ENCODE measurements at places on chromosomes 6 and 20.

DNA sequence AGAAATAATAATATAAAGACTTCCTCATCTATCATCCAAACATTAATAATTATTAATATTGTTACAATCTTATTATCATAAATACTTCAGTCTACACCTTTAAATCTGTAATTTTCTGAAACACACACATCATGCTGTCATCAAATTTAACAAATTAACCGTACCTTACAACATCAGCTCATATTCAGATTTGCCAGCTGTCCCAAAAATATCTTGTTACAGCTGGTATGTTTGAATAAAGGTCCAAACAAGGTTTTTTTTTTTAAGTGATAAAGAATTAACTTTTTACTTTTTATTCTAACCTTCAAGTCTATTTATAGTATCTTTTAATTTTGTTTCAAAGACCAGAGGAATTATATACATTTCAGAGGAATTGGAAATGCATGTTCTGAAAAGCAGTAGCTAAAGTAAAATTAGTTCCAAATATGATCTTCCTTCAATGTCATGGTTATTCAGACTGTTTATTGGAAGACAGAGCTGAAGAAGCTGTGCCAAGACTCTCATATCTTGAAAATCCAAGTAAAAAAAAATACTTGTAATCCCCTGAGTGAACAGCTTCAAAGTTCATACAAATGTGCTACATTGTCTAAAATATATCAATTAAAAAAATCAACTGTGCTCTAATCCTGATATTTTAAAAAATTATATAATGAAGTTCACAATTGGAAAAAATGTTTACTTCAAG lies 161.7 kb upstream of the BMP5 start:
- no peak for DNase-seq

DNA sequence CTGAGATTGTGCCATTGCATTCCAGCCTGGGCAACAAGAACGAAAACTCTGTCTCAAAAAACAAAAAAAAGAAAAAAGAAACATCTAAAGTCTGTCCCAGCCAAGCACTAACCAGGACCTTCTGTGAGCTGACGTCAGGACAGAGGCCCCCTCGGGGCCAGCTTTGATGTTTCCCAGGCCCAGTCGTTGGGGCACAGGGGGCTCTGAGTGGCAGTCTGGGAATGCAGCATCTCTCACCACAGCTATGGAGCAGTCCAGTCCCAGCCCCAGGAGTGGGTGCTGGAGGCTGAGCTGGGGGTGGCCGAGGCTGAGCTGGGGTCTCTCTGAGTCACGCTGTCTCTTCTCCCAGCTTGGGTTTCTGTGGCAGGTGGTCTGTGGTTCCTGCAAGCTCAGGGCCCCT lies 46.0 kb upstream of the SRF start:
- DNase-seq: no peak

- no peak for DNase-seq
Measured at GRCh38 chr6:26366504-26366903, 1.5 kb downstream of the BTN3A2 start.

DNA sequence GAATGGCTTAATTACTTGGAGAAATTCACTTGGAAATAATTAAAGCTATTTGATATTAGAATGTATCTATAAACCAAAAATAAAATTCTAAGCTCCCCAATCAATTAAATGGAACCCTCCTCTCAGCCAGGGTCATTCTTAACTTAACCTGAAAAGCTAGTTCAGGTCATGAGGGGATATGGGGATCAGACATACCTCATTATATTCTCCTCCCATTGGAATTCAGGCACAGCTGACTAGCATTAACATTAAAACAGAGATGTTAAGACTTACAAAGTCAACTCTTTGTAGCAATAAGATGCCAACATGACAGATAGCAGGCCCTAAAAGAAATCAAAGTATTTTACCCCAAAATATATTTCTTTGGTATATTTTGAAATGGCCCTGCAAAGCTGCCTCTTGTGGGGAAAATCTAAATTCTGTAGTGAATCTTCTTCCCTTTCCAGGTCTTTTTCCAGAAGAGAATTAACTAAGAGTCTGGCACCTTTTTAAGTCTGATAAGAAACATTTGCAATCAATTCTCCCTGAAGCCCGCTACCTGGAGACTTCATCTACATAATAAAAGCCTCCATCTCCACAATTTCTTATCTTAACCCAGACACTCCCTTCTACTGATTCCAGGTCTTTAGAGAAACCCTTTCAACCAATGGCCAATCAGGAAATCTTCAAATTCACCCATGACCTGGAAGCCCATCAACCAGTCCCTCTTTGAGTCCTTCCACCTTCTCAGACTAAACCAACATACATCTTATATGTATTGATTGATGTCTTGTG lies 231.2 kb downstream of the ADGB start:
- no peak for DNase-seq

DNA sequence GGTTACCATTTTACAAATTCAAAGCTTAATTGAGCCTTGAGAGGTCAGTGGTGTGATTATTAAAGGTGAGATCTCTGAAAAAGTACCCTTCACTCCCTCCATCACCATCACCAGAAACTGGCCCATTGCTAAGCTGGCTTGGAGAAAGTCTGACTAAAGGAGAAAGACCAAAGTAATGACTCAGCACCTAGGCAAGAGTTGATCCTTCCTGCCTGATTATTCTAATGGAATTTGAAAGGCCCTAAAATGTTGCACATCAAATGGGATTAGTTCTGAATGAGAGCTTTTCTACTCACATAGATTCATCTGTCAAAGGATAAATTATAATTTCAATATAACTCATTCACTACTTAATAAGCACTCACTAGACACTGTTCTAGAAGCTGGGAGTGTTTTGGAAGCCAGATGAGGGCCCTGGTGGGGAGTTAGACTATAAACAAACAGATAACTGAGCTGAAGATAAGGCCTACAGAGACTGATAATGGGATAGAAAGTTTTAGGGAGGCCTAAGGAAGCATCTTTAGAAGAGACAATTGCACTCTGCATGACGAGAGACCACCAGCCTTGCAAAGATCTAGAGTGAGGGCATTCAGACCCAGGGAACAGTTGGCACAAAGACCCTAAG lies 366.7 kb downstream of the SYNE1 start:
- no peak for DNase-seq

- DNase-seq: no peak
Measured at GRCh38 chr20:14707865-14708596, 370.6 kb upstream of the FLRT3 start.

DNA sequence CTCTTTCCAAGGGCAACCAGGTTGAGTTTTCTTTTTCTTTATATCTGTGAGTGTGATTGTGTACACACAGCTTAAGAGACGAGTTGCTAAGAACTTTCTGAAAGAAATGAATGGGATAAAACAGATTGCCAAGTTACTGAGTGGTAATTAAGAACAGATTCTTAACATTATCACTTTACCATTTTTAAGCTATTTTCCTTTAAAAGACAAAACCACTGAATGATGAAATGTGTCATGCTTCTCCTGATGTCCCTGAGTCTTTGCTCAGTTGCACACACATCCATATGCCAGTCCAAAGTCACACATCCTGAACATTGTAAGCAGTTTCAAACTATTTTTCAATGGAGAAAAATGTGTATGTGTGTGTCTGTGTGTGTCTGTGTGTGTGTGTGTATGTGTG lies 5.5 kb upstream of the DAAM2 start:
- no peak for DNase-seq

DNA sequence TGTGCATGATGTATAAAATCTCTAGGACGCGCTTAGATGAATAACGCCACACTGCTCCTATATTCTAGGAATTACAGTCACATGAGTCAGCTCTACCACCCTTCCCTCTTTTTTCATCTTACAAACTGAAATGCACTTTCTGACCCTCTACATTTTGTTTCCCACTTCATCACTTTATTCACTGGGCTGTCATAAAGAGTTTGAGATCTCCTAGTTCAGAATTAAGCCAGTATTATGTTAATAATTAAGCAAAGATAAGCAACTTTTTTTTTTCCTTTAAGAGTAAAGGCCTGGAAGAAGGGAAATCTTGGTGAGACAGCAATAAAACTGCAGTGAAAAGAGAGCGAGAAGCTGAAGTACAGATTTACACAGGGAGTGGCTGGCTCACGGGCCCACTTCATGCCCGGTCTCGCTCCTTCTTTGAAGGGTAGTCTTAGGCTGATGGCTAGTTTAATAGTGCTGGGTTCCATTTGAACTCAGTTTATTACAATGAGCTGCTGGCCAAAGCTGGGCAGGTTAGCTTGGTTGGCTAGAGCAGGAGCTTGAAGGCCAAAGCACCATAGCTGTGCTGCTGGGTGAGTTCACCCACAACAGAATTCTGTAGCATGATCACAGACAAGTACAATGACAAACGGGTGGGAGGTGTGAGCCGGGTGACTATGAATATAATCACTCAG lies 110.6 kb downstream of the MAP7 start:
- DNase-seq: no peak

DNA sequence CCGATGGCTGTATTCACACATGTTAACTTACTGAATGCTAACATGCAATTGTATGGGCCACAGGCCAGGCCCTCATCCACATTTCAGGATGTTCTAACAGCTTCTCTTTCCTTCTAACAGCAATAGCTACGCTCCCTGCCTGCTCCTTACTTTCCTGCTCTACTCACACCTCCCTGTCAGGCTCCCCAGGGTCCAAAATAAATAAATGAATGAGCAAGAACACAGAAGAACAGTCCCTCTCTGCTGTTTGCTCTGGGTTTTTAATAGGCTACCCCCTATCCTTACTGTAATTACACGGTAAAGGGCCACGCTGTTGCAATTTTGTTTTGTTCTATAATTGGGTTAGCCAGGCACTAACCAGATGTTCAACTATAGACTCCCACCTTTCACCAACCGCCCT lies 135.6 kb downstream of the GMDS start:
- no peak for DNase-seq

DNA sequence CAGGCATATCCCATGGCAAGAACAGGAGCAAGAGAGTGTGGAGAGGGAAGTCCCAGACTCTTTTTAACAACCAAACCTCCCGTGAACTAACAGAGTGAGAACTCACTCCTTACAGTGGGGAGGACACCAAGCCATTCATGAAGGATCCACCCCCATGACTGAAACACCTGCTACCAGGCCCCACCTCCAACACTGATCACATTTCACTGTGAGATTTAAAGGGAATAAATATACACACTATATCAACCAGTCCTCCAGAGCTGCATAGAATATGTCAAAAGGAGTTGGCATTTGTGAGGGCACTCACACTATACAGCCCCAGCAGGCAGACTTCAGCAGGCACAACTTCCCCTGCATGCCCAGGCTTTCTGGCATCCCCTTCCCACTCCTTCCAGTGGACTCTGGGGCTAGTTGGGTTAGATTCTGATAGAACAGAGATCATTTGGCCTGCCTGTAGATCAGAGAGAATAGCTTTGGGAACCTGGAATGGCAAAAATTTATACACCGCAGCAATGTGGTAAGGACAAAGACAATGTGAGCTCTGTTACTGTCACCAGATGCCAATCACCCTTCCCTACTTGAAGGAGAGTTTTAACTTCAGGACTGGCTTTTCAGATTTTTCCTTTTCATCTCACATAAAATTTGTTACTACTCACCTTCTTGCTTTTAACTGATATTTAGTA lies 25.2 kb upstream of the TENT5A start:
- DNase-seq: no peak

GRCh38 chr20:37590938-37591490 lies 63.3 kb upstream of the BLCAP start:
- DNase-seq: no peak
